ENCODE measurements at places on chromosomes 1 and 21.

DNA sequence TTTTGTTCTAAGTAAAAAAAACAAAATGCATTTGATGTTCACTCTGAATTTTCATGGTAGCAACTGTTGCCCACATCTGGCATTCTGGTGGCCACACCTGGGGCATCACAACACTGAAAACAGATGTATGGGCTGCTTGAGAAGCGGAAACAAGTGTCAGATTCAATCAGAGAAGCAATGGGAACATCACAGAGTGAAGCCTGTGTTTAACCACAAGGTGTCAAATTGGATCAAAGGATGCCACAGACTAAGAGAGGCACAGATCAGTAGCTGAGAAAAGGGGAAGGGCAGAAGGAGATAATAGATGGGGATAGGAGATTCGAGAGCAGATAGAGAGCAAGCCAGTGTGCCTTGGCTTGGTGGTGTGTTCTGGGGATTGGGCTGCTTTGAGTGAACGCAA is 49.8 kb upstream of the MTF2 start:
- no peak for DNase-seq

DNA sequence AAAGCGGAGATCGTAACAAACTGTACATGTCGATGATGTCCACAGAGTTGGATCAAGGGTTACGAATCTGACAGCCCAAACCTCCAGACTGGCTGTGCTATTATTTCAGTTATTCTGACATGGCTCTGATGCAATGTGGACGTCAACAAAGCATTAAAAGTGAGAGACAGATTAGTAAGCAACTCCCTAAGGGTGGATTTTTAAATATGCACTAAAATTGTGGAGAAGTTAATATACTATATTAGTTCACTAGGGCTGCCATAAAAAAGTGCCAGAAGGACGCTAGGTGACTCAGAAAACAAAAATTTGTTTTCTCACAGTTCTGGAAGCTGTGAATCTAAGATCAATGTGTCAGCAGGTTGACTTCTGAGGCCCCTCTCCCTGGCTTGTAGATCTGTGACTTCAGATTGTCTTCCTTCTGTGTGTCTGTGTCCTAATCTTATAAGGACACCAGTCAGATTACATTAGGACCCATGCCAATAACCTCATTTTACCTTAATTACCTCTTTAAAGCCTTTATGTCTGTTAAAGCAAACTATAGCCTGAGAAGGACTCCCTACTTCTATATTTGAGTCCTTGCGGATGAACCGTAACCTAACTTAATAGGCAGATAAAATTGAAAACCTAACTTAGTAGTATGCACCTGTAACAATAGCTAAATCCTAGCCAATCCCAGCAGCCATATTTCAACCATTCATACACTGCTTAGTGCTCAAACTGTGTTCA is 66.0 kb upstream of the BACH1 start:
- DNase-seq = no peak

GRCh38 chr1:238606896-238607295 is 716.2 kb upstream of the ZP4 start:
- DNase-seq = peak; percentile 82

- no peak for DNase-seq
Measured at GRCh38 chr1:230368871-230369270, 57.3 kb downstream of the PGBD5 start.

DNA sequence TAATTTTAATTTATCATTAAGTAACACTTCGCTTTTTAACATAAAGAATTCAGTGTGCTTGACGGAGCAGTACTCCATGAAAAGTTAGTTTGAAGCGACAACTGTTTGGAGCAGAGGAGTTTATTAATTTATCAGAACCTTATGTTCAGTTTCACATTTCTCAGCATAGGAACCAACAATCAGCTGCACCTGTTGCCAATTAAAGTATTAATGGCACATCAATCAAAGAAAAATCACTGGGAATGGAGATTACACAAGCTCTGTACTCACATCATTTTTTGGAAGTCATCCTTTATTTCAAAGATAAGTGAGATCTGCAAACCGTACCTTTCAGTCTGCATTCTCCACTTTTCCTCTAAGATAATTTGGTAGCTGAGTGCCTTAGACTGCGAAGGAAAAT is 344.6 kb downstream of the LMO4 start:
- no peak for DNase-seq

DNA sequence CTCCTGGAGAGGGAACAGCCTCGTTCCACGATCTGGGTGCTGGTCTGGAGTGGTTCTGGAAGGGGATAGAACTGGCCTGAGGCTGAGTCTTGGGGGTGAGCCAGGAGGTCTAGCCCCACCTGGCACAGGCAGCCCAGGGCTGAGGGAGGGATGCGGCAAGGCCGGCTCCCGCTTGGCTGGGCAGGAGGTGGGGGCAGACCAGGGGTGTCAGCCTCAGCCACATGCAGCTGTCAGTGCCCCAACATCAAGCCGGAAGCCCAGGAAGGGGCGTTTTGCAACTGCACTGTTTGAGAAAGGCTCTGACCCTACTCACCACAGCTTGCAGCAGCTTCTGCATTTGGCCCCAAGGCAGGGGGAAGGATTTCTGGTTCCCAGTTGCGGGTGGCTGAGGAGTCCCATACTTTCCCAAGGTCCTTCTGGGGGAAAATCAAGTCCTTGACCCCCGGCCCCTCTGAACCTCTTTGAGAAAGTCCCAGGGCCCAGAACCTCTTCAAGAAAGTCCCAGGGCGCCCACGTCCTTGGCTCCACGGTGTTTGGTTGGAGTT is 2.0 kb downstream of the EFHD2 start:
- peak; percentile 38 for DNase-seq

GRCh38 chr1:79745929-79746328 is 739.4 kb upstream of the ADGRL4 start:
- DNase-seq = no peak

DNA sequence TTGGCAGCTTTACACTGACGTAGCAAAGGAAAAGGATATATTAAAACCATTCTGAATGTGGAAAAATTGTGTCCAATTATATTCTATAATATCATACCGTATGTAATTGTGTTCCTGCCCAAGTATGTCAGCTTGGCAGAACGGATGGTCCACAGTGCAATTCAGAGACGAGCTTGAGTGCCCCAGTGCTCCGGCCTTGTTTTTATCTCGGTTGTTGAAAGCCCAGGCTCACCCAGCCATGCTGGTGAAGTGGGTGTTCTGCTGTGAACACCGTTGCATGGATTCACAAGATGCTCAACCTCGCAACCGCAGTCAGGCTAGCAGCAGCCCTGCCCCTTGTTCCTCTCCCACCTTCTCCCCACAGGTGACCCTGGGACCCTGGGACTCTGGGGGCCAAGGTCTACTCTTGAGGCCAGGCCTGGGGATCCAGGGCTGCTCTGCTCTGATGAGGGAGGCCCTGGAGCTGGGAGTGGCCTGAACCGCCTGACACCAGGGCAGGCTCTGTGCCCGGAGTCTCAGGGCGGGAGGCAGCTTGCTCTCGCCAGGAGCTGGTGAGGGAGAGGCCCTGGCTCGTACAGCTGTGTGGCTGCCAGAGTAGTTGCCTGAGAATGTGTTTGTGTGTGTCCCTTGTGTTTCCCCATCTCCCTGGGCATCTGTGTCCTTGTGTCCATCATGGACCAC is 11.2 kb downstream of the PTPRF start:
- no peak for DNase-seq

- no peak for DNase-seq
Measured at GRCh38 chr1:147717051-147717705, 43.2 kb downstream of the GJA5 start.

- no peak for DNase-seq
Measured at GRCh38 chr1:85134583-85135391, 66.0 kb downstream of the SYDE2 start.

GRCh38 chr1:117570988-117571409 is 34.8 kb upstream of the TENT5C start:
- DNase-seq = no peak

GRCh38 chr1:22803833-22804232 is 93.2 kb downstream of the EPHB2 start:
- DNase-seq = no peak

DNA sequence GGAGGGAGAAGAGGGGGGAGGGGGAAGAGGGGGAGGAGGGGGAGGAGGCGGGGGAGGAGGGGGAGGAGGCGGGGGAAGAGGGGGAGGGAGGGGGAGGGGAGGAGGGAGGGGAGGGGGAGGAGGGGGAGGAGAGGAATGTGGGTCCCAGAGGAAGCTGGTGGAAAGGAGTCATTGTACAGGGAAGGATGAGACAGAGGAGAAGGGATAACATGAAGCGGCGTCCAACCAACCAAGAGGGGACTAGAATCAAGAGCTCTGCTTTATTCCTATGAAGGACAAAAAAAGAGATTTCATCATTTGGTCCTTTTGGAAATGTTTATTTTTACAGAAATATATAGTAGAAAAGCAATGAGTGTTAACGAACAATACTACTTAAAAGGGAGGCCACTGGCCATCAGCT is 24.5 kb downstream of the COA6 start:
- no peak for DNase-seq

- no peak for DNase-seq
Measured at GRCh38 chr1:47644212-47644573, 206.3 kb downstream of the FOXD2 start.

DNA sequence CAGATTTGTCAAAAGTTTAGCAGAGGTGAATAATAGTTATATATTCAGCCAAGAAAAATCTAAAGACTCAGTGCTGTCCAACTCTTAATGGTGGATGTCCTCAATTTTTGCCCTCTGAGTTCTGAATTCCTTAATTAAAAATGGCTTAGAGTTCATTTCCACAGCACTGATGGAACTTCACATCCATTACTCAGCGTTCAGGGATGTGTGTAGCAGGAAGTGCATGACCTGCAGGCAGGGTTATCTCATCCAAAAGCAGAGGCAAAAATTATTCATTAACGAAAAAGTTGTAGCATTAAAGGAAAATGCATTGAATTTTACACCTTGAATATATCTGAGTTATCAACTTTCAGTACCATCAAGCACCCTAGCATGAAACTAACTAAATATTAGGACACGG is 96.7 kb downstream of the ZP4 start:
- no peak for DNase-seq

- DNase-seq = no peak
Measured at GRCh38 chr1:169289016-169289415, 78.6 kb downstream of the NME7 start.

DNA sequence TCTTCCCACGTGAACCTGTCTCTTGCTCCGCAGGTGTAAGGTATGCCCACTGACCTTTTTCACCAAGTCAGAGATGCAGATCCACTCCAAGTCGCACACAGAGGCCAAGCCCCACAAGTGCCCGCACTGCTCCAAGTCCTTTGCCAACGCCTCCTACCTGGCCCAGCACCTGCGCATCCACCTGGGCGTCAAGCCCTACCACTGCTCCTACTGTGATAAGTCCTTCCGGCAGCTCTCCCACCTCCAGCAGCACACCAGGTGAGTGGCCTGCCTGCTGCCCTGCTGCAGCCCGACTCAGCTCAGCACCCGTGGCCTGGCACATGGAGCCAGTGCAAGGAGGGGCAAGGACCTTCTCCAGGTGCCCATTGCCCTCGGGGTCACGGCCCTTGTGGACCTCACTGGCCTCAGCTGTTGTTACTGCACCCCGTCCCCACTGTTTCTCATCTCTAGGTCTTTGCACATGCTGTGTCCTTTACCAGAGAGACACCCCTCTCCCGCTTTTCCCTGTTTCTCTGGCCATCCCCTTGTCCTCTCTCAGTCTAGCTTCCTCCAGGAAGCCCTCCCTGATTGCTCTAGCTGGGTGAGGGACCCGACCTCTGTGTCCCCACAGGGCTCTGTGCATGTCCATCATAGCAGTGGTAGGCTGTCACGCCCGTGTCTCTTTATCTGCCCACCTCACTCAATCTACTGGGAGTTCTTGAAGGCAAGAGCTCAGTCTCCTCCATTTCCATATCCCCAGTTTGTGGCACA is 25.4 kb downstream of the ZNF362 start:
- no peak for DNase-seq

DNA sequence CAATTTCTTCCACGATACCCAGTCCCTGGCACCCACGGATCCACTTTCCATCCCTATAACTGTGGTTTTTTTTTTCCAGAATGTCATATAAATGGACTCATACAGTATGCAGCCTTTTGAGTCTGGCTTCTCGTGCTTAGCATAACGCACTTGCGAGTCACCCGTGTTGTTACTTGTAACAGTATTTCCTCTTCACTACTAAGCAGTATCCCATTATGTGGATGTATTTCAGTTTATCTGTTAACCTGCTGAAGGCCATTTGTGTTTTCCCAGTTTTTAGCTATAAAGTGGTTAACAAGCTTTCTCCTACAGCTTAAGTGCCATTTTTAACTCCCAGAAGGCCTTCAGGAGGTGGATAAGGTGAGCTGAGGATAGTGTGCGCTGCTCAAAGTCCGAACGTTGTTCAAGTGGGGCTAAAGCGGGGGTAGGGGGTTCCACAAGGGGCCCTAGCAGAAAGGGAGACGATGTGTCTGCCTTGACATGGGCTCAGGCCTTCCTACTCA is 829 bp downstream of the ADAR start:
- no peak for DNase-seq

DNA sequence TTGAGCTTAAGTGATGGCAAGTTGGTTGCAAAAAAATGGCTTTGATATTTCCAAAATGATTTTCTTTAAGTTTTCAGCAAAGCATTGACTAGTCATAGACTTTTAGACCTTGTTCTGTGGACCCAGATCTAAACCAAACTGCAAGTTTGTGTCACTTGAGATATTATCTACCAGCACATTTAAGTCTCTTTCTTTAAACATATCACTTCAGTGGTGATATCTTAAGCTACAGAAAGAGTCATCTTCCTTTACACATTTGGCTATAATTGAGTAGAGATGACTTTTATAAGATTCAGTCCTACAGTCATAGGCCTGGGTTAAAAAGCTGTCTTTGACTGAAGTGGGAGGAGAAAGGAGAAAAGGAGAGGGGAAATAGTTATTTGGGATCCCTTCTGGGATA is 95.2 kb downstream of the RUNX1 start:
- DNase-seq = no peak

All from SIG-M5 (cell line).